ENCODE measurements at places on chromosomes 5 and 9.

- DNase-seq, result no peak
These were observed 38.9 kb downstream of the ELL2 start for GRCh38 chr5:95922798-95923197.

- no peak for DNase-seq
These were observed 17.0 kb upstream of the TSSK1B start for GRCh38 chr5:113451797-113452196.

- DNase-seq, result no peak
These were observed 35.1 kb downstream of the B4GALT1 start for GRCh38 chr9:33131790-33132772.

DNA sequence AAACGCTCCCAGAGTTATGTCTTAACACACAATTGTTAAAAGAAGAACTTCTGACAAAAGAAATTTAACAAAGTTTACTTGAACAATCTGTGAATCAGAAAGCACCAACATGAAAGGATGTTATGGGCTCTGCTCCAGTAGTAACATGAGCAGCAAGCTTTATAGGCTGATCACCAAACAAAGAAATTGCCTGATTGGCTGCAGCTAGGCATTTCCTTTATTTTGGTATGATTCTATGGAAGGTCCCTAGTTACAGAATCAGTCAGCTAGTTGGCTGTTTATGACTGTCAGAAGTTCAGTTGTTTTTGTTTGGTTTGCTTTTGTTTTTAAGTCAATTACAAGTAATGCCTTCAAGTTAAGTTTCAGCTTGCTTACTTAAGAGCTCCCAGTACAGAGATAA is 102.4 kb upstream of the SMC2 start:
- DNase-seq, result no peak
